ENCODE measurements at places on chromosomes 4 and X.

GRCh38 chr4:950136-951020 lies 18.1 kb downstream of the TMEM175 start:
- no peaks in the 10 kb centered on the region for H3K36me3 ChIP-seq
- H3K4me1 ChIP-seq, result no peaks in the 10 kb centered on the region
- H3K4me3 ChIP-seq, result no peak overlapping the region
- no peaks in the 10 kb centered on the region for H3K27me3 ChIP-seq
- no peak overlapping the region for H3K27ac ChIP-seq

DNA sequence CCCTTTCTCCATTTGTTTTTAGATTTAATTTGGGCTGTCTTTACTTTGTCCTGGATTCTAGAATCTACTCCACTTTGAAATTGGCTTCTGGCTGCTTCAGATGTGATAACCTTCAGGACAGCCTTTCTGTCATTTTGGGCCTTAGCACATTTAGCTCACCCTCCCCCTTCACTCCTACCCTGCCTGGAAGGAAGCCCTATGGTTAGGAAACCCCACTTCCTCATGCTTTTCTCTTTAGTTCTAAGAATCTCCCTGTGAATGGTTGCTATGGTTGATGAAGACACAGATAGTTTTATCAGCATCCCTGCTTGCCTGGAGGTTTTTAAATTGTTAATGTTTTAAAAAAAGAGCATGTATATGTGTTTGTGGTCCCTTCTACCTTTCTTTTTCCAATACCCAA lies 100.7 kb upstream of the PTPN13 start:
- H3K27me3 ChIP-seq, result no peaks in the 10 kb centered on the region
- H3K36me3 ChIP-seq, result no peaks in the 10 kb centered on the region
- no peak for DNase-seq

DNA sequence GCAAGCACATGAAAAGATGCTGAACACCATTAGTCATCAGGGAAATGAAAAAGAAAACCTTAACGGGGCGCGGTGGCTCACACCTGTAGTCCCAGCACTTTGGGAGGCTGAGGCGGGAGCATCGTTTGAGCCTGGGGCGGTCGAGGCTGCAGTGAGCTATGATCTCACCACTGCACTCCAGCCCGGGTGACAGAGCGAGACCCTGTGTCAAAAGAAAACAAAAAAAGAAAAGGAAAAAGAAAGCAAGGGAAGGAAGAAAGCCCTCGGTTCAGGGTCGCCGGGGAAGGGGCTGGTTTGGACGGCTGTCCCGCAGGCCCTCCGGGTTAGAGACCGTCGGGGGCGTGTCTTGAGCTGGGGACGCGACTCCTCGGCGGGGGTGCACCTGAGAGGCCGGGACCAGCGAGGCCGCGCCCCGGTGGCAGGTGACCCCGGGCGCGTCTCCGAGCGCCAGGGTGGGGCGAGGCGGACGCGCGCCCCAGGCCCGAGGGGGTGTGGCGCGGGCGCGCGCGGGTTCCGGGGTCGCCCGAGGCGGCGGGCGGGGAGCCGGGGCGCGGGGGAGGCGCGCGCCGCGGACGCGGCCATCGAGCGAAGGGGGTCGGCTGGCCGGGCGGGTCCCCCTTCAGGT lies 478 bp upstream of the PLXNA3 start:
- no peaks in the 10 kb centered on the region for H3K27me3 ChIP-seq
- no peaks in the 10 kb centered on the region for H3K36me3 ChIP-seq
- peak overlapping the region; percentile 69 for H3K27ac ChIP-seq
- DNase-seq, result no peak
- peaks cover 5% of the 10 kb centered on the region for H3K4me1 ChIP-seq
- H3K4me3 ChIP-seq, result peak overlapping the region; percentile 65

DNA sequence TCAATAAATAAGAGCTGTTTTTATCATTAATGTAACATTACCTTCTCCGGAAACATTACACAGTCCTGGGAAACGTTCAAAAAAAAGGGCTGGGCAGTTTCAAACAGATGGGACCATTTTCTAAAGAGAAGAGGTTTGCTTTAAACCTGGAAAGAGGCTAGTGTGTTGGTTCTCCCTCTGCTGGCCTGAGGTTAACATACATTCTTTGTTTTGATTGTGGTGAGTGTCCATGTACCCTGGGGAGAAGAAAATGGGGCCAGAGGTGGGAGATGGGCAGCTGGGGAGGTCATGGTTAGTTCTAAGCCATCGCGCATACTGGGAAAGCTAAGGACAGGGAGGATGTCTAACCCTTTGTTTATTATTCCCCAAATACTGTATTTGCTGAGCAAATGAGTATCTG lies 194.7 kb downstream of the CPEB2 start:
- no peak overlapping the region for H3K4me3 ChIP-seq
- no peak for DNase-seq
- no peaks in the 10 kb centered on the region for H3K36me3 ChIP-seq
- no peaks in the 10 kb centered on the region for H3K27me3 ChIP-seq
- no peaks in the 10 kb centered on the region for H3K4me1 ChIP-seq
- H3K27ac ChIP-seq, result no peak overlapping the region

DNA sequence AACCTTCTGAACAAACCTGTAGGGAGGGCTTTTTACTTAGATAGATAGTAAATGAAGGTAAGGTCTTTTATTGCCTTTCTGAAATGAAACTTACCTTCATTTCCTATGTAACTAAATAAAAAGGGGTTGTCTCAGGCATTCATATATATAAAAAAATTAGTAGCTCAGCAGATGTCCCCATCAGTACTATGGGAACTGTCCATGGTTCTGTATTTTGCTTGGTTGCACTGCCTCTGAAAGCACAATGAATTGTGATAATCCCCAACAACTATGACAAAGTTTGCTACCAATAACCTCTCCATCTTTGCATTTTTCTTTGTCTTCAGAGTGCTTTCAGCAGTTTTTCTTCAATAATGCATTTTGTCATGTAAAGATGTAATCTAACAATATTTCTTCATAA lies 222.4 kb downstream of the SLIT2 start:
- H3K27me3 ChIP-seq, result no peaks in the 10 kb centered on the region
- DNase-seq, result no peak
- no peaks in the 10 kb centered on the region for H3K36me3 ChIP-seq
- H3K4me3 ChIP-seq, result no peak overlapping the region
- no peak overlapping the region for H3K27ac ChIP-seq

DNA sequence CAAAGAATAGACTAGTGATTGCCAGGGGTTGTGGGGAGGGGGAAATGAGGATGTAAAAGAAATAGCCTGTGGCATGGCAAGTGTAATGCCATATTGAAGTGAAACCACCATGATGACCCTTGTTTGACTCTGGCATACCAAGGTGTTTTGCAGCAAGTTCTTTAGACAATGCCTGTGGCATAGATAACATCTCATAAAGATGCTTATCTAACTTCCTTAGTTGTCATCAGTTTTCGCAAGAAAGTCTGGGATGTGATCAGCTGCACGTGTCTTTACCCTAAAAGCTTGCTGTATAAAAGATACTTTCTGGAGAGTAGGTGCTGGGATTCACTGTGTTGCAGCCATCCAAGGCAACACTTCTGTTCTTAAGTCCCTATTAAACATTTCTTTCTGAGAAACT lies 176.1 kb upstream of the MAGEB16 start:
- DNase-seq, result no peak
- H3K4me1 ChIP-seq, result no peaks in the 10 kb centered on the region
- H3K36me3 ChIP-seq, result no peaks in the 10 kb centered on the region
- H3K27me3 ChIP-seq, result no peaks in the 10 kb centered on the region
- H3K4me3 ChIP-seq, result no peak overlapping the region
- H3K27ac ChIP-seq, result no peak overlapping the region

DNA sequence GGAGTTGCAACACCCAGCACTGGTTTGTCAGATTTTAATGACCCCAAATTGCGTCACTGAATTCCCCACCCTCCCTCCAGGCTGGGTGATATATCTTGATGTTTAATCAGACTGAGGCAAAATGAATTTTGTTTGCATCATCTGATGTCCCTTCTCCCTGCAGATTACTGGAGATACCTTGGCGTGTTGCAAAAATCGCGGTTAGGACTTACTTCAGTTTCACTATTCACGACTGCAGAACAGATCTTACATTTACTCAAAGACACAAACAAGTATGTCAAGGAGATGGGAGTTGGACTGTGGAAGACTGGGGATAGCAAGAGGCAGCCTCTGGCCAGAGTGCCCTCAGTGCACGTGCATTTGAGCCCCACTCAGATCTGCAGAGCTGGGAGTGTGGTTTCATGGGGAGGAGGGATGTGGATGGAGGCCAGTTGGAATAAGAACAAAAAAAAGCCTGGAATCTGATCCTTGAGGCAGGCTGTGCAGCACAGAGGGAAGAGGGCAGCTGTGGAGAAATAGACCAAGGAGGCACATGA lies 92.2 kb upstream of the MTM1 start:
- H3K27ac ChIP-seq, result no peak overlapping the region
- DNase-seq, result no peak
- H3K36me3 ChIP-seq, result no peaks in the 10 kb centered on the region
- H3K27me3 ChIP-seq, result no peaks in the 10 kb centered on the region

Measured in Panc1 (cell line).